Stimulated activated CD4-positive, alpha-beta T cell treated with anti-CD3 and anti-CD28 coated beads, Interleukin-4, amount 100 ng/mL, for 48 hours (primary cell): ENCODE measurements at places on chromosomes 1 and 21.

DNA sequence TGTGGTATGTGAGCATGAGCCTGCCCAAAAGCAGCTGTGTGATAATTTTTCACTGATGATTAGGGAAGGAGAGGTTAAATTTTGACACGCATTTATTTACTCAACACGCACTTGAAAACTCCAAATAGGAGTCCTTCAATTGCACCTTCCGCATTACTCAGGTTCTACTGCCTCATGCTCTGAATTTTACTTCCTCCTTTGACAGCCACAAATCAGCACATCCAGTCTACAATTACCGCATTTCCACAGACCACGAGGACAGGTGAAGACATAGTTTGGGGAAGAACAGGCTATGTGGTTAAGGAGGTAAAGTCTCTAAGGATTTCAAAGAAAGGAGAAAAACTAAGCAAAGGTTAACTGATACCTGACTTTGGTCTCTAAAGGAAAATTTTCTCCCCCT is 2.6 kb downstream of the CAPN8 start:
- no peak for DNase-seq

- no peak for DNase-seq
Observed at GRCh38 chr1:42646056-42646455, 12.2 kb upstream of the PPIH start.

GRCh38 chr21:23402929-23403520 is 2204.3 kb downstream of the MRPL39 start:
- DNase-seq, result no peak

GRCh38 chr1:207971331-207972219 is 60.6 kb upstream of the CD34 start:
- DNase-seq, result no peak

GRCh38 chr21:36985751-36986594 is 19.5 kb upstream of the HLCS start:
- DNase-seq, result no peak

DNA sequence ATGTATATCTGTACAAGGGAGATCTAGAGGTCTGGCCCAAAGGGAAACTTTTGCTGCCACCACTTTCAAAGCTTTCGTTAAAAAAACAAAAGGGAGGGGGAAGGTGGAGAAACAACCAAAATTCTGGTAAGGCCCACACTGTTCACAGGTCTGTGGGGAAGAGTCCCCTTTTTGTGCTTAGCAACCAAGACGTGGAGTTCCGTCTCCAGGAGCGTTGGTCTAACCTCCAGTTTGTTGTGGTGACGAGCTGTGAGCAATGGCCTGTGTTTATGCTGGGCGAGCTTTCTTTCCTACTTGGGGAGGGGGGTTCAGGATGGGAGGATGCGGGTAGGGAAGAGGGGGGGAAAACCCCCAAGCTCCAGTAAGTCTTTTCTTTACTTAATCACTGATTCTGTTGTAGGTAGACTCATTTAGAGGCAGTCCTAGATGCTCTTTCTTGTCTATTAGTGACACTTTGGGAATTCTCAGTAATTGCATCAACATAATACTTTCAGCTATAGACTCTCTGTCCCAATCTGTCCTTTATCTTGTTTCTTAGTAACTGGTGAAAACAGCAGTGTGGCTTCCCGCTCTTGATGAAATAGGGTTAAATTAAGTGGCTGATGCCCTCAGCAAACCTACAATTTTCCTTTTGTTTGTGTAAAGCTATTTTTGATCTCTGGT is 1.5 kb downstream of the HIPK1 start:
- peak; percentile 38 for DNase-seq

GRCh38 chr1:41018018-41018410 is 3.5 kb downstream of the SLFNL1 start:
- DNase-seq, result no peak

GRCh38 chr1:166164995-166165660 is 1.7 kb downstream of the FAM78B start:
- no peak for DNase-seq

DNA sequence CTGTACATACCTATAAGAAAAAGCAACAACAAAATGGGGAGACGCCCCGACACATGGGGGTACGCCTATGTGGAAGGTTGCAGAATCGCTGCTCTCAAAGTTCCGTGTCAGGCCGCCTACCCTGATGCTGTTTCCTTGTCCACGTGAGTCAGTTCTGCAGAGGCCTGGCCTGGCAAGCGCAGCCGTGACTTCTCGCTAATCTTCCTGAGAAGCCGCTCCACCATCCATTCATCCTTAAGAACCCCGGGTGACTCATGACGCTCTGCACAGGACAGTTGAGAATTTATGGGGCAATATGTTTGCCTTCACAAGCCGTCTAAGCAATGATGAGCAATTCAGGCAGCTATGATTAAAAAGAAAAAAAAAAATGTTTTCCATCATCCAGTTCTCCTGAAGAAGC is 122.3 kb upstream of the TMPRSS2 start:
- no peak for DNase-seq

- no peak for DNase-seq
Observed at GRCh38 chr21:19368944-19369343, 965.4 kb upstream of the TMPRSS15 start.

- DNase-seq, result no peak
Observed at GRCh38 chr1:151803164-151803563, 2.1 kb downstream of the LINGO4 start.

DNA sequence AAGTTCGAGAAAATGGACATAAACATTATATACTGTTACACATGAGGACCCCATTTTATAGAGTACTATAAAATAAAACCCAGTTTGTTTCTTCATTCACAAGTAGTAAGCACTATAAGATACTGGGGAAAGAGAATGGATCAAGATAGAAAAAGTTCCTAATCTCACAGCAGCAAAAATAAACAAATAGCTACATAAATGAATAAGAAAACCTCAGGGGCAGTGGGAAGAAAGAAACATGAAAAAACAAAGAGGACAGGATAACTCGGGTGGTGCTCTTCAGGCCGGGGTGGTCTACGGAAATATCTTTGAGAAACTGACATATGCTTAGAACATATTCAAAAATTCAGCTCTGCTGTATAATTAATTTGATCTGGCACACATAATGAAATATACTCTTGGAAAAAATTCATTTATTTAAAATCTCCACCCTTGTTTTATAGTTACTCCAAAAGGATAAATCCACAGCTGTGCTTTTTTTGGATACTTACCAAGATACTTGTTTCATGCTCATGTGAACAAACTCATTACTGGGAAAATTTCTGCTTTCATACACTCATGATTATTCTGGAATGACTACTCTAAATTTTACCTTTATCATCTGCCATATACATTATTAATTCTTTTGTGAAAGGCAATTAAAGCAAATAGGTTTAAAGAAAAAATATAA is 20.0 kb downstream of the CEP170 start:
- no peak for DNase-seq

- no peak for DNase-seq
Observed at GRCh38 chr1:10888791-10889649, 92.6 kb upstream of the CASZ1 start.

DNA sequence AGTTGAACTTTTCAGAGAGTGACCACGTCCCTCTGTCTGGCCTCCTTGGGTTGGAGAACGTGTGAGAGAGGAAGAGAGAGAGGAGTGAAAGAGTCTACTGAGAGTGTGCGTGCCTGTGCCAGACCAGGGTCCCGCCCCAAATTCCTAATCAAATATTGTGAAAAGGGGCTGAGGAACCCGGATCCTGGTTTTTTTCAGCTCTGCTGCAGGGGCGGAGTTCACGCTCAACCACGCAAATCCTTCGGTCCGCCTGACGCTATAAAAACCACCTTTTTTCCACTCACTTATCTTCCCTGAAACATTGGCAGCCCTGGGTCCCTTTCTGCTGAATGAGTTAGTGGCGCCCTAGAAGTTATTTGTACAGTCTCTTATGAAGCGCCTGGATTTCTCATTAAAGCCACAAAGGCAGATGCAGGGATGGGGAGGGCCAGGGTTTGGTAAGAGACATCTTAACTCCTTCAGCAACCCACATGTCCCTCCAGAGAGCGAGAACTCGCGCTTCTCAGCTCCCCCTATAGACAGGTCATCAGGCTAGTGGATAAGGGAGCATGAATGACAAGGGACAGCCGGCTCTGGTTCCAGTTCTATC is at the start of gene FMOD:
FMOD (minus strand) TSS at position 86 of the 589 bp plus-strand sequence. CDS start 2,852 bp downstream, outside the sequence.
- no peak for DNase-seq

GRCh38 chr1:232968391-232968790 is 18.0 kb downstream of the NTPCR start:
- DNase-seq, result no peak

- DNase-seq, result no peak
Observed at GRCh38 chr1:174535207-174535606, 87.4 kb downstream of the GPR52 start.

DNA sequence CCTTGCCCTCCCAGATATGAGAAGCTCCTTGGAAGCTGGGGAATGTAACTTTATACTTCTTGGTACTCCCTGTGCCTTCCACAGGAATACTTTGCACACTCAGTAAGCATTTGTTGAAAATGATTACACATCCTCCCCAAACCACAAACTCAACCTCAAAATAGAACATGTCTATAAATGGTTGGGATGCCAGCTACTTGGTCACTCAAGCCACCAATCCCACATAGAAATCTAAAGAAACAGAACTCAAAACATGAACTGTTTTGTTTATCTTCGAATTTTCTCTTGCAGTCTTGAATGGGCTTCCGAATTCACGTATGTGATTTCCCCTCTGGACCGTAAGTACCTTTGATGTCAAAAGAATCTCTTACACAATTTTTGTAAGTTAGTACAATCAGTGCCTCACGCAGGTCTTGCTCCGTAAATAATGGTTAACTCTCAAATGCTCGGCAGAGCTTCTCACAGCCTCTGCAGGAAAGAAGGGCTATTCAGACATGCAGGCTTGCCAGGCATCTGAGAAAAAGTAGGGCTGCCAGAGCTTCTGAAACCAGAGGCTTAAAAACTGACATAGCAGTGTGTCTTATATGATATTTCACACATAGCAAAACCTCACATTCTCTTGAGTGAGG is 26.9 kb downstream of the SORT1 start:
- no peak for DNase-seq

DNA sequence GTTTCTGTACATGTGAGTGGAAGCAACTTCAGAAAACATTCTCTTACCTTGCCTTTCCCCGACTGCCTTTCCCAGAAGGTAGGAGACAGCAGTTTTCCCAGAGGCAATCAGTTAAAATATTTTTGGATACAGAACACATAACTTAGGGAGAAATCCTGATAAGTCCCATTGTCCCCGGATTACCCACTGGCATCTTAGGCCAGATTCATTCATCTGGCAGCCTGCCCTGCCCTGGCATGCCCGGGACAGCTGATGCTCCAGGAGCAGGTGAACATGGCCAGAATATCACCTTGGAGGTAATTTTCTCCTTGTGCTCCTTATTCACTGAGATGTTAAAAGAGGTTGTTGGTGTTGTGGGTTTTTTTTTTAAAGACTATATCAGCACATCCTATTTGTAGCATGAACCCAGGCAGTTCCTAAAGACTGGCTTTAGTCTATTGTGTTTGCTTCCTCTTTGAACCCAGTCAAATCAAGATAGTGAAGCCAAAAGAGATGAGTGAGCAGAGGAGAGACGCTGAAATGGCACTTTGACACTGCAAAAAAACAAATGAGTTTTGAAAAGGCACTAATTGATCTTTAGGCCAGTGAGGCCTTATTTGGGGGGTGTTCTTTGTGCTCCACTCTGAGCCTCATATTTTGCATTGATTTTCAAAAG is 139.6 kb downstream of the PLPP3 start:
- no peak for DNase-seq

GRCh38 chr1:46211051-46211450 is 7.9 kb downstream of the LURAP1 start:
- DNase-seq, result no peak

- no peak for DNase-seq
Observed at GRCh38 chr21:14080764-14081096, 130.0 kb downstream of the LIPI start.

- no peak for DNase-seq
Observed at GRCh38 chr1:186841599-186841998, 12.8 kb downstream of the PLA2G4A start.

DNA sequence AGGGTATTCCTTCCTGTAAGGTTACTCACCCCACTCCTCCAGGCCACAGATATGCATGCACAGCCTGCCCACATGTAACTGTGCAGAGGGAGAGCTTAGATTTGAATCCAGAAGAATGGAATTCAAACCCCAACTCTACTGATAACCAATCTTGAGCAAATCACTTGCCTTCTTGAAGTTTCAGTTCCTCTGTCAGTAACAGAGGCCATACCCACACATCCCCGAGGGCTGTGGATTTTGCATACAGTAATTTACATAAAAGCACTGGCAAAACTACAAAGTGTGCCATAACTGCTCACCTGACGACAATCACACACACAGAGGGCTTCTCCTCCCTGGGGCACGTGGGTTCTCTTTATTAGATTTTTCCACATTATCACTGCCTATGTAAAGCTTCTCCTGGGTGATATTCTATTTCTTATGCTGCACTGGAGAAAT is 18.6 kb downstream of the CD247 start:
- no peak for DNase-seq

DNA sequence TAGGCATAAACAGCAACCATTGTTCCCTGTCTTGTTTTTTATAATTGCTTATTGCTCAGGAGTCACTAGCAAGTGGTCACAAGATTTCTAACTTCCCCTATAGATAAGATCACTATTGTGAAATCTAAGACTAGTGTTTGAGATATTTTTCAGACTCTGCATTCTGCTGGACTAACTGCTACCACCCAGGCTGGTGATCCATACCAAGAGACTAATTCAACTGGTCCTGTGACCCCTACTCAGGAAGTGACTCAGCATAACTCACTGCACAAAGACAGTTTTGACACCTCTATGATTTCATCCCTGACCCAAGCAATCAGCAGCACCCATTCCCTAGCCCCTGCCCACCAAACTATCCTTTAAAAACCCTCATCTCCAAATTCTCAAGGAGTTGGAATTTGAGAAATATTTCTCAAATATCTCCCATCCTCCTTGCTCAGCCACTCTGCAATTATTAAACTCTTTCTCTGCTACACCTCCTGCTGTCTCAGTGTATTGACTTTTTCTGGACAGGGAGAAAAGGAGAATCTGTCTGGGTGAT is 52.7 kb downstream of the TRIM33 start:
- no peak for DNase-seq

DNA sequence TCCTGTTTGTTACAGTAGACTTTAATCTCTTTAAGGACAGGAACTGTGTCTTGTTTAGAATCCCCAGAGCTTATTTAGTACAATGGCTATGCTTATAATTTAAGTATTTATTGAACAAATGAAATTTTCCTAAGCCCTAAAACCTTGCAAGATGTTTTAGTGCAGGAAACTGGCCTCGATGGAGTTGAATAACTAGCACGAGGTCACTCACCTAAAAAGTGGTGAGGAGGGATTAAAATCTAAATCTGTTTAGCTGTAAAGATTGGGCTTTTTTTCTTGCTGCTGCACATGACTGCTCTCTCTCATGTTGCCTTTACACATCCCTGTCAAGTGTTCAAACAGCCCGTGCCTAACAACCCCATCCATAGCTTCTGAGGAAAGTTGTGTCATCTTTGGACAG is 10.2 kb downstream of the NFYC start:
- DNase-seq, result no peak

DNA sequence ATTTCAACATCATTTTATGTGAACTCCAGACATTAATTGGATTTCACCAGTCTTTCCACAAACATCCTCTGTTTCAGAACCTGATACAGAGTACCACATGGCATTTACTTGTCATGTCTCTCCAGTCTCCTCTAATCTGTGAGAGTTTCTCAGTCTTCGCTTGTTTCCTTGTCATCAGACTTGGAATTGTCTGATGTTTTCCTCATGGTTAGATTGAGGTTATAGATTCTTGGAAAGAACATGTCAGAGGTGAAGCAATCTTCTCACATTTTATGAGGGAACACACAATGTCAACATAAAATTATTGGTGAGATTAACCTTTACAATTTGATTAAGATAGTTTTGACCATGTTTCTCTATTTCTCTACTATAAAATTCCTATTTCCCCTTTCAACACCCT is 74.9 kb upstream of the TMPRSS15 start:
- DNase-seq, result no peak
